GM23338 (cell line): ENCODE measurements at places on chromosomes 6 and 20. TPM values are rescaled to one million over a fixed set of nuclear protein-coding genes. Genes with fewer than 3 reads are reported as not detected.

DNA sequence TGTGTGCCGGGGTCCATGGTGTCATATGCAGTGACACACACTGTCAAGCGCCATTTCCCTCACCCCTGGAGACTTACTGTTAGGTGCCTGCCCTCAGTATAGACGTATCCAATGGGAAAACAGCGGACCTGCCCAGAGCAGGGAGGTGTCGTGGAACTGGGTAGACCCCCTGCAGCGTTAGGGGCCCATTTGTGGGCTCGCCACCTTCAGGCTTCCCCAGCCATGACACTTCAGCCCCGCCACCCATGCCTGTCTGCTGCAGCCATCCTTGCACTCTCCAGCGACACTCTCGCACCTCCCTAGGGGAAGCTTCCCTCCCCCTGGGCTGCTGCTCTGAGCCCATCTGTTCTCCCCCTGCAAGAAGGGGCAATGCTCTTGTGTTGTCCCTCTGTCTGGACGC is 43.2 kb downstream of the STK35 start:
- peak; percentile 30 for DNase-seq

GRCh38 chr20:21725892-21726291 is 20.4 kb downstream of the PAX1 start:
- DNase-seq: peak; percentile 70

DNA sequence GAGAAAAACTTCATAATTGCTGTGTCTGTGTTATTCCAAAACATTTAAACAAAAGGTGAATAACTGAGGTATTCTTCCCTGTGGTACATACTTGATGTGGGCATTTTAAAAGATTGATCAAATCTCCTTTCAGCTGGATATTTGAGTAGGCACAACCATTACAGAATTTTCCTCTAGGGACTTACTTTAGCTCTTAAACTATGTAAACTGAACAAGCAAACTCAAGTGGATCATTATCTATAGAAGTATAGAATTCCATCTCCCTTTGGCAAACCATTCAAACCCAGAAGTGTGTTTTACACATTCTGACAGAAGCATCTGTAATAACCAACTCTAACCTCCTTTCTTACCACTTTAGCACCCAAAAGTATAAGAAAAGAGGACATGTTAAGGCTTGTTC is 241.4 kb downstream of the ESR1 start:
- DNase-seq: no peak

GRCh38 chr20:60589623-60590022 is 631.4 kb downstream of the CDH26 start:
- peak; percentile 65 for DNase-seq

DNA sequence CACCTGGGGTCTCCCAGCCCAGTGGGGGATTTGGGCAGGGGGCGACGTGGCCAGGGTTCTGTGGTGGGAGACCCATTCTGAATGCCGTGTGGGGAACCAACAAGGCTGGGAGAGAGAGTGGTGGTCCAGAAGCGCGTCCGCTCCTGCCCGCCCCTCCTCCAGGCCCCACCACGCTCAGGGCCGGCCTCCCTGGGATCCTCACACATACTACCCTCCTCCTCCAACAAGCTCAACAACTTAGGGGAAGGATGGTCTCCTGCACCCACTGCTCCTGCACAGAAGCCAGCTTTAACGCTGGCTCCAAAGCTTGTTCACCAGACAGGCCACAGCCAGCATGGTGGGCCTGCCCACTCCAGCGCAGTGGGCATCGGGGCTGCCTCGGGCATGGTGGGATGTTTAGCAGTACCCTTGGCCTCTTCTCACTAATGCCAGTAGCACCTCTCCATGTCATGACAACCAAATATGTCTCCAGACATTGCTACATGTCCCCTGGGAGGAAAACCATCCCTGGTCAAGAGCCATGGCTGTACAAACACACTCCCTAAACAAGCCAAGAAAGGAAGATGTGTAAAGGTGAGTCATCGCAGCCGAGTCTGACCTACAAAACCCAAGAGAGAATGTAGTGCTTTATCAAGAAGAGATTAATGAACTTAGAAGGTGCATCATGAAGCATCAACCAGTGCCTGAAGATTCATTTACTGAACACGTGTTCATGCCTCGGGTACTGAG is 75.7 kb downstream of the BMP7 start:
- no peak for DNase-seq

- DNase-seq: no peak
These were observed 46.7 kb downstream of the RNF217 start for GRCh38 chr6:125008957-125009356.

DNA sequence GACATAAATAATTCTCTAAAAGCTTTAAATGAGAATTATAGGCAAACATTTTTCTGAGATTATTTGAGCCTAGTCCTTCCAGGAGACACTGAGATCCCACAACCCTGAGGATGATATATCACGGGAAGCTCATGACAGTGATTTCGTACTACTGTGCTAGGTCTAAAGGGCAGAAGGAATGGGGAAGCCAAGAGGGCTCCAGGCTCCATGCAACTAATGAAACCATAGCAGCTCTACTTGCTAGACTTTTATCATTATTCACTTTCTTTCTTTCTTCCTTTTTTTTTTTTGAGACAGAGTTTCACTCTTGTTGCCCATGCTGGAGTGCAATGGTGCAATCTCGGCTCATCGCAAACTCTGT is 57.3 kb upstream of the SGK1 start:
- DNase-seq: no peak

- peak; percentile 23 for DNase-seq
These were observed 978 bp downstream of the HLA-A start for GRCh38 chr6:29943053-29943966.

GRCh38 chr20:1987826-1988225 is 6.0 kb downstream of the PDYN start:
- no peak for DNase-seq

- no peak for DNase-seq
These were observed 37.1 kb upstream of the FILIP1 start for GRCh38 chr6:75530696-75531095.

DNA sequence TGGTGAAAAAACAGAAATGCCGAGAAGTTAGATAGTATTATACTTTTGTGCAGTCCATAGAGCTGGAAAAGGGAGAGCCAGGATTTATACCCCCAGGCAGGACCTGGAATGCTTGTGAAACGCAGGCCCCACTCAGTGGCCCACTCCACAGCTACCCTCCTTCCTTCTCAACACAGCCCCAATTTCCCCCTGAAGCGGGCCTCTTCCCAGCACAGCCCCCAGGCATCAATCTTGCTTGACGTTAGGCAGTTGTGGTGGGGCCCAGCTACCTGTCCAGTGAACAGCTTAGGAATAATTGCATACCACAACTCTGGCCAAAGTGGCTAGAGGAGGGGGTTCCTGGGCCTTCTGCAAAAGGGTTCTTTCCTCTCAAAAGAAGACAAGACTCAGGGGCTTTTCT is 61.3 kb downstream of the PPP1R3G start:
- DNase-seq: no peak

GRCh38 chr6:75590370-75590769 is 11.3 kb upstream of the SENP6 start:
- no peak for DNase-seq

- DNase-seq: no peak
These were observed 226.9 kb downstream of the TBC1D7 start for GRCh38 chr6:13101409-13101808.

- DNase-seq: no peak
These were observed 145.1 kb downstream of the SAMD5 start for GRCh38 chr6:147653631-147654030.

DNA sequence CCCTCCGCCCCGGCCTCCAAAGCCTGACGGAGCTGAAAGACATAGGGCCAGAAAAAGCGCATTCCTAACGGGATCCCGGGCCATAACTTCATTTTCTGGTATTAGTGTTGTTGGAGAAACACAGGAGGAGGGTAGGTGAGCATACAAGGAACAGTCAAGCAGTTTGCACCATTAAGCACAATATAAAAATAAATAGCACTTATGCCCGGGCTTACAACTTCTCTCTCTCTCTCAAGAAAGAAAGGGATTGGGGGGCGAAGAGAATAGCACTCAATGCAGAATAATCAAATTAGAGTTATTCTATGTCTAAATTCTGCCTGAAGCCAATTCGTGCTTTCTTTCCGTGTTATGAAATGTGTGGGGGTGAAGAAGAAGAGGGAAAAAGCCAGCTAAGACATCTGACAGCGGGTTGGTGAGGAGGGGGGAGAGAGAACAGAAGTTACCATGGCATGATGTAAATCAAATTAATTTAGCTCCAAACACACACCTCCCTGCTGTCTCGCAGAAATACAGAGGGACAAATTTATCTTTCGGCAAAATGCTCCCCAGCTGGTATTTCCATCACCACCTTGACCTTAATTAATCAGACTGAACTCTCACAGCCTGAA is 508 bp upstream of the METTL24 start:
- DNase-seq: no peak

DNA sequence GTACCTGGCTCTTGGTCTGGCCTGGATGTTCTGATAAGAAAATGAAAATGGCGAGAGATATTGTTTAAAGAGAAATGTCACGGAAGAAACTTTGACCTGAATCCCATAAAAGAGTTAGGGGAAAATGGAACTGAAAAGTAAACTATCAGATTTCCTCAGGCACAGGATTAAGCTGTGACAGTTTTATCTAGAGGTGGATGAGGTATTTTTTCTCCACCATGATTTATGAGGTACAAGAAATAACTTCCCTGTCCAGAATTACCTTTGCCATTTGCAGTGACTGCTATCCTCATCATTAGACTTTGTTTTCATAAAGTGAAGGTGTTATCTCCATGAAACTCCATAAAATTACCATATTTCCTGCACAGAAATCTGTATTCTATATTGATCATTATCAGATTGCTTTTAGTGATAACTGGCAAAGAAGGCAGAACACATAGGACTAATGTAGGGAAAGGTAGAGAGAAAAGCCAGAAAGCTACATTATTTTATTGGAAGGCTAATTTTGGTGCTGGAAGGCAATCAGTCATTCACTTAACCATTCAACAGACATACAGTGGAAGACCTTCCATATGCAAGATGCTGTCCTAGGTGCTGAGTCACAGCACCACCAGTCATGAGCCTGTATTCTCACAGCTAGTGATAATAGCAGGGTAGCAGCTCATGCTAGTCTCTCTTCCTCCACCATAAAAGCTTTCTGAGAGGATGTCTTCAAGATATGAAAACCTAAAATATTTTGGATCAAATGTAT is 427.3 kb upstream of the CITED2 start:
- peak; percentile 38 for DNase-seq

DNA sequence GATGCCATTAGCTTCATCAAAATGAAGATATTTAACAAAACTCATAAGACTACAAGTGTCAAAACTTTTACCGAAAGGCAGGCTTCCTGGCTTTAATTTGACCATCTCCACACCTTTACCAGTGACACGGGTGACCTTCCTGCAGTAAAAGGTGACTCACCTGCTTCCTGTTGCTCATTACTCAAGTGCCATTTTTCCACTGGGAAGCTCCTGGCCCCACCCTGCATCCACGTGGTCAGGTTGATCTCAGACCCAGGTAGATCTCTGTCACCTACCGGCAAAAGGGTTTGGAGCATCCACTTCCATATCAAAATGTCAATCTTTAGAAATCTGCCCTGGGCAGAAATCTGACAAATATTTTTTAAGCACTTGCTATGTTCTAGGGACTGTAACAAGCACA is 31.9 kb upstream of the CDH4 start:
- no peak for DNase-seq

DNA sequence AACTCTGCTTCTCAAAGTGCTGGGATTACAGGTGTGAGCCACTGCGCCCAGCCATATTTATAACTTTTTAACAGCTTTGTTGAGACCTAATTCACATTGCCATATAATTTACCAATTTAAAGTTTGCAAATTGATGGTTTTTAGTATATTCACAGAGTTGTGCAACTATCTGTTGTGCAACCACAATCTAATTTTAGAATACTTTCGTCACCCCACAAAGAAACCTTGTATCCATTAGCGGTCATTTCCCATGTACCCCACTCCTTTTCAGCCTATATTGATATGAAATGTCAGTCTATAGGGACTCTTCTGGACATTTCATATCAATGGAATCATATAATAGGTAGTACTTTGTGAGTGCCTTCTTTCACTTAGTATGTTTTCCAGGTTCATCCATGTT is 55.8 kb downstream of the FOXO3 start:
- no peak for DNase-seq

The PROKR2 gene
- 2.1 and 5.9 TPM in 2 replicates for total RNA-seq

The LRP11 gene
- total RNA-seq: 31.5 and 37.1 TPM in 2 replicates

The LY6G5C gene
- total RNA-seq: 1.1 TPM in 1 of 2 replicates, not detected in the other

The MYH7B gene
- total RNA-seq: 0.10 and 0.78 TPM in 2 replicates

The OTOR gene
- not detected in 2 replicates for total RNA-seq

The F13A1 gene
- total RNA-seq: 0.31 and 11.4 TPM in 2 replicates

The MAP7 gene
- 47.8 and 49.2 TPM in 2 replicates for total RNA-seq

The ENPP5 gene
- 10.6 and 13.0 TPM in 2 replicates for total RNA-seq

The AKIRIN2 gene
- total RNA-seq: 57.4 and 62.1 TPM in 2 replicates

The MMP24 gene
- total RNA-seq: 24.5 and 27.3 TPM in 2 replicates

The ZNF335 gene
- 18.6 and 24.2 TPM in 2 replicates for total RNA-seq
